ENCODE measurements at places on chromosomes 7 and 10. TPM values are rescaled to one million over a fixed set of nuclear protein-coding genes. Genes with fewer than 3 reads are reported as not detected.

DNA sequence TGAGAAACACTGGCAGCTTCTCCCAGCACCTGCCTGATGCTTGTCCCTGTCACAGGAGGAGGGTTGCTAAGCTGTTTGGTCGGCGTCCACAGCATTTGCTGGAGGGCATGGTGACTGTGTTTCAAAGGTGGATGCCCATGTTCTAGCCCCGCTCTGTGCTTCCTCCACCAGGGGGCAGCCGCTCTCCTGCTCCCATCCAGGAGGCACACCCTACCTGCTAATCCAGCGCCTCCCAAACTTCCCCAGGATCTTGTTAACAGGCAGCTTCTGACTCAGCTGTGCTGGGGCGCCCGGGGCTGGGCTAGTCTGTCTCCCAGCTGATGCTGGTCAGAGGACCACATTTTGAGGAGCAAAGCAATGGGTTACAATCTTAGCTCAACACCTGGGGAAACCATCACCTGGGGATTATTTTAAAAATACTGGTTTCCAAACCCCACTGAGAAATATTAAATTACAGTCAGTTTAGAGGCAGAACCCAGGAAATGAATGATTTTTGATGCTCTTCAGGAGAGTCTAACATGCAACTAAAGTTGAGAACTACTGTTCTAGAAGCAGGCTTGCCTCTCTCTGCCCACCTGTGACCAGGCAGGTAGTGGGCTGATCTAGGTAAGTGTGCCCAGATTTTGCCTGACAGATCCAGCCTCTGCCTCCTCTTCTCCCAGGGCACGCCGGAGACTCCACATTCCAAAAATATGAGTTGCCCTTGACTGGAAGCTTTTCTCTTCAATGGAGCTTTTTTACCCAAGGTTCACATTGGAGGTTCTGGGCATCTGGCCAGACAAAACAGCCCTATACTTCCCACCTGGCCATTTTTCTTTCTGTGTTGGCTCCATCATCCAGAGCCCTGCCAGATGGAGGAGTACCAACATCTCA lies 92.7 kb upstream of the GPR26 start:
- peaks cover 3% of the 10 kb centered on the region for H3K27me3 ChIP-seq
- peak; percentile 52 for DNase-seq
- no peaks in the 10 kb centered on the region for H3K4me1 ChIP-seq
- H3K27ac ChIP-seq, result no peak overlapping the region

Gene ADAMTS14
- 0.15 TPM for total RNA-seq

Gene EN2
- total RNA-seq, result not detected

Gene FGL2
- total RNA-seq, result 9.9 TPM

GRCh38 chr10:8361510-8361844 lies 307.0 kb downstream of the GATA3 start:
- peaks cover 2% of the 10 kb centered on the region for H3K27me3 ChIP-seq
- H3K4me1 ChIP-seq, result peaks cover 75% of the 10 kb centered on the region
- H3K4me3 ChIP-seq, result no peak overlapping the region
- H3K36me3 ChIP-seq, result peaks cover 27% of the 10 kb centered on the region
- peak overlapping the region; percentile 80 for H3K27ac ChIP-seq

Gene PLA2G12B
- total RNA-seq, result not detected

GRCh38 chr7:25521236-25521635 lies 292.9 kb upstream of the NPVF start:
- peaks cover 32% of the 10 kb centered on the region for H3K27me3 ChIP-seq
- H3K27ac ChIP-seq, result no peak overlapping the region
- peaks cover 14% of the 10 kb centered on the region for H3K4me1 ChIP-seq
- no peak overlapping the region for H3K4me3 ChIP-seq

Gene MYL10
- not detected for total RNA-seq

DNA sequence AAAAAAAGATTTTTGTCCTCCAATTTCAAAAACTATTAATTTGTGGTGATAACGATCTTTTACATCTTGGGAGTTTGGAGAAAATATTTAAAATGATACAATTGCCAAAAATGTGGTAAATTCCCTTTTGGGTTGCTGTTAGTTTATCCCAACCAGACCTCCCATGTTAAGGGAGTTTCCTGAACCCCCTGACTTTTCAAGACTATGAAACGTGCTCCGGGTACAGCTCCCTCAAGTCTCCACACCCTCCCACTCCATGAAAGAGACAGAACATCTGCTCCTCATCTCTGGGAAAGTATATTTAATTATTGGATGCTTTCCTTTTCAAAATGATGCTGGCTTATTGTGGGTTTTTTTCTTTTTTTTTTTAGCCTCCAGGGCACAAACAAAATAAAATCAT lies 534.6 kb upstream of the NRP1 start:
- H3K27me3 ChIP-seq, result peaks cover 2% of the 10 kb centered on the region
- no peak overlapping the region for H3K4me3 ChIP-seq
- H3K36me3 ChIP-seq, result no peaks in the 10 kb centered on the region
- no peaks in the 10 kb centered on the region for H3K4me1 ChIP-seq
- no peak overlapping the region for H3K27ac ChIP-seq

DNA sequence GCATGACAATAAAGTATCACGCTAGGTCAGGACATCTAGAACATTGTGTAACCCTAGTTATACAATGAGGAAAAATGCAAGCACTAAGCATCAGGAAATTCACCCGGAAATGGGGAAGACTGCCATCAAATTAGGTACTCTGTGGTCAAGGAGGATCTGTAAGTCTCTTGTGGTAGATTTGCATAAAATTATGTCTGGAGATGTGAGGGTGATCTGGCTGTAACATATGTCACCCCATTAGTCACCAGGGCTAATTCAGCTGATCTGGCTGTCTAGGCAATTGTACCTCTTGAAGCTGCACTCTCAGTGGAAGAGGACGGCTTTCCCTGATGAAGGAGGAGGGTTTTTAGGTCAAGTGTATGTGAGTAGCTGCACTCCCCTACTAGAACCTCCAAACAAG lies 14.8 kb downstream of the AKR1D1 start:
- H3K27ac ChIP-seq, result no peak overlapping the region
- no peaks in the 10 kb centered on the region for H3K36me3 ChIP-seq
- no peak for DNase-seq
- H3K4me1 ChIP-seq, result no peaks in the 10 kb centered on the region

- H3K27me3 ChIP-seq, result no peaks in the 10 kb centered on the region
- H3K36me3 ChIP-seq, result no peaks in the 10 kb centered on the region
- no peak for DNase-seq
- H3K27ac ChIP-seq, result no peak overlapping the region
- H3K4me1 ChIP-seq, result no peaks in the 10 kb centered on the region
These were observed 73.4 kb downstream of the CDK14 start for GRCh38 chr7:90669492-90669891.

DNA sequence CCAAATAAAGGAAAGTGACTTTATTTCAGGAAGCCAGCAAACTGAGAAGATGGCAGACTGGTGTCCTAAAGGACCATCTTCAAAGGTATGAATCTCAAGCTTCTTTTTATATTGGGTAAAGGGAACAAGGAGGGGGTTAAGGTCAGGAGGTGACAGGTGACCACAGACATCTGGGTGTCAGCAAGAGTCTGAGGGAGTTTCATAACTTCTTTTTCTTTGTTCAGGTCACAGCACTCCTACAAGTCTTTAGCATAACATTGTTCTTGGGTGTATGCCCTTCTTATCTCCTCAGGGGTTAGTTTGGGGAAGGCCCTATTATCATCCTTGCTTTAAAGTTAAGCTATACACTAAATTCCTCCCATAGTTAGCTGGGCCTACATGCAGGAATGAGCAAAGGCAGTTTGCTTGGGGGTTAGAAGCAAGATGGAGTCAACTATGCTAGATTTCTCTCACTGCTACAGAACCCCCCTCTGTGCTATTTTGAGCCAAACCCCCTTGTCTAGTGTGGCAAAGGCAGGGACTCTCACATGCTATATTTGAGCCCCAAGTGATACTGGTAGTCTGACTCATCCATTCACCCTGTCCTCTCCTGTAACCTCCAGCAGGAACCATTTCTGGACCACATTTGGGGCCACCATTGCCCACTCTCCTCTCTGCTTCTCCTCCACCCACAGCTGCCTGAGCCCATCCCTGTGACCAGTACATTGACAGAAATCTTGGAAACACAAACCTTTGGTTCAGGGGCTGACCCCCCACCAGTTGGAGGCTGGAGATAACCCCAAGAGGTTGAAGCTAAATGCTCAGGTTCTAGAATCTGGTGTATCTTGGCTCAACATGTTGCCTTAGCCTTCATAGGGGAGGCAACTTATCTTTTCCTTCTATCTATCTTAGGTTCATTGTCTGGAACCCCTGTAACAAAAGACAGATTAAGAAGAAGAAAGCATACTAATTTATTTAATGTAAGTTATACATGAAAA lies 55.5 kb upstream of the LRGUK start:
- H3K36me3 ChIP-seq, result peaks cover 6% of the 10 kb centered on the region
- no peaks in the 10 kb centered on the region for H3K27me3 ChIP-seq
- no peak overlapping the region for H3K4me3 ChIP-seq
- no peak for DNase-seq
- no peak overlapping the region for H3K27ac ChIP-seq
- no peaks in the 10 kb centered on the region for H3K4me1 ChIP-seq

DNA sequence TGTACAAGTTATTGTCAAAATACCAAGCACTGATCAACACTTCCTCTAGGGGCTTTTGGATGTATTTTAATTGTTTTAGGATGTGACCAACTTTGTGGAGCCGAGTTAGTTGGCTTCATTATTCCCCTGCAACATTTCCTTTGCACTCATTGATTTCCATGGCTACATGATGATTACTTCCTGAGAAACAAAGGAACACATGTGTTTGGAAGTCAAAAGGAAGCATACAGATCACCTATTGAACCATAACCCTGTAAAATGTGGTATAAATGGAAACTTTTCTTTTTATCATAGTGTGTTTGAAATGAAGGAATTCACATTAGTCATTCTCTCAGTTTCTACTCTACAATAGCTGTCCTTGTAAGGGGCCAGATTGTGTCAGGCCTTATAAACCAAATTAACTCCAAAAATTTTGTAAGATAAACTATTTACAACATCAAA lies 32.2 kb upstream of the EXOC6 start:
- no peak overlapping the region for H3K4me3 ChIP-seq
- H3K27ac ChIP-seq, result no peak overlapping the region
- no peak for DNase-seq
- H3K36me3 ChIP-seq, result no peaks in the 10 kb centered on the region
- no peaks in the 10 kb centered on the region for H3K4me1 ChIP-seq

Gene DENND2A
- 0.32 TPM for total RNA-seq
